Heart right ventricle (tissue), 16 donors: ENCODE measurements at places on chromosomes 6 and 20. TPM values are rescaled to one million over a fixed set of nuclear protein-coding genes. Genes with fewer than 3 reads are reported as not detected.

- no peak for DNase-seq
Measured at GRCh38 chr6:107959392-107959791, 1.4 kb upstream of the SEC63 start.

Gene SLC9A8
- 8.0 TPM for total RNA-seq

Gene C6orf120
- total RNA-seq, result 13.5 TPM

DNA sequence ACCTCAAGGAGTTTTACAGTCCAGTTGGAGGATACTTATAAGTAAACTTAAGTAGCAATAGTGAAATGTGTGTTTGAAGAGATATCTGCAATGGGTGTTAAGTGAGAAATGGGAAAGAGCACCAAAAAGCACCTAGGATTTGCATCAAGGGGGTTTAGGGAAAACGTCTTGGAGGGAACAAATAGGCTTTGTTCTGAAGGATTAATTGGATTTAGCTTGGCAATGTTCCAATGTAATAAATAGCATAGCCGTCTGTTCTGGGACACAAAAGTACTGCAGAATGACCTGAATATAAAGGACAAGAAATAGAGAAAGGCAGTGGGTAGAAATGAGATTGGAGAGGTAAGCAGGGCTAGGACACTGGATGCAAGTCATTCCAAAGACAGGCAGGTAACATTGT lies 2.8 kb upstream of the MYO6 start:
- no peak for DNase-seq

- no peak for DNase-seq
Measured at GRCh38 chr6:114007516-114007915, 36.6 kb upstream of the HDAC2 start.

- DNase-seq, result no peak
Measured at GRCh38 chr20:63567386-63568169, 6.5 kb downstream of the HELZ2 start.

Gene ARFGEF3
- 5.6 TPM for total RNA-seq

GRCh38 chr6:168326294-168327261 lies 7.0 kb upstream of the DACT2 start:
- no peak for DNase-seq

GRCh38 chr6:52724406-52725121 lies 38.7 kb downstream of the GSTA2 start:
- peak; percentile 38 for DNase-seq

GRCh38 chr6:142913511-142914047 lies 31.4 kb downstream of the HIVEP2 start:
- DNase-seq, result no peak

Gene MROH8
- 7.6 TPM for total RNA-seq

GRCh38 chr6:13554929-13555333 lies 19.5 kb upstream of the SIRT5 start:
- DNase-seq, result peak; percentile 74

DNA sequence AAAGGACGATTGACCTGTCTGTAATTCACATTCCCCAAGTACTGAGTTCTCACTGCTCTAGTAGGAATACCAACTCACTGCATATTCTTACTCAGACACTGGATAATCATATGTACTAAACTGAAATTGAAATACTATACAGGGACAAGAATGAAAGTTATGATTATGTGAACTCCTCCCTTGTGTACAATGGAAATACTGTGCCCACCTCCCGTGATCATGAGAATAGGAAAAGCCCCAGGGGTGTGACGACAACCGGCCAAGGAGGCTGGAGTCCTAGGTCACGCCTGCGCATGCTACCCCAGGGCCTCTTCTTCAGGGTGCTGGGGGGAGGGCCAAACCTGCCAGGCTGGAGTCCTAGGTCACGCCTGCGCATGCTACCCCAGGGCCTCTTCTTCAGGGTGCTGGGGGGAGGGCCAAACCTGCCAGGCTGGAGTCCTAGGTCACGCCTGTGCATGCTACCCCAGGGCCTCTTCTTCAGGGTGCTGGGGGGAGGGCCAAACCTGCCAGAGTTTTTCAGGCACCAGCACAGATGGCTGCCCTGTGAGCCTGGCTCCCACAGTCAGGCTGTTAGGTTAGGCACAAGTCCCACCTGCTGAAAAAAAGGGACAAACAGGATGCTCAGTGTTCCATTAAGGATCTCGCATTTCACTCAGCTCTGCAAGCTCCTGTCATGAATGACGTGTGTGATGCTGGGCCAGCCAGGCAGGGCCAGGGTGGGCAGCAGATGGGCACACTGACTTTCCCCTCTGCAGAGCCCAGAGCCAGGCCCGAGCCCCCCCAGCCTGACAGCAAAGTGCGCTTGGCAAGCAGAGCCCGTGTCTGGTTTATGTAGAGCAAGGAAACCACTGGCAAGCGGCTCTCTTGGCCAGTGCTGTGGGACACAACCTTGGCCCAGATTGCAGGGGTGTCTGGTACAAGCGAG lies 107.7 kb downstream of the FOXF2 start:
- peak; percentile 54 for DNase-seq
